ENCODE measurements at places on chromosomes 1 and 21.

GRCh38 chr1:1033731-1034438 lies 14.0 kb downstream of the AGRN start:
- DNase-seq = no peak

DNA sequence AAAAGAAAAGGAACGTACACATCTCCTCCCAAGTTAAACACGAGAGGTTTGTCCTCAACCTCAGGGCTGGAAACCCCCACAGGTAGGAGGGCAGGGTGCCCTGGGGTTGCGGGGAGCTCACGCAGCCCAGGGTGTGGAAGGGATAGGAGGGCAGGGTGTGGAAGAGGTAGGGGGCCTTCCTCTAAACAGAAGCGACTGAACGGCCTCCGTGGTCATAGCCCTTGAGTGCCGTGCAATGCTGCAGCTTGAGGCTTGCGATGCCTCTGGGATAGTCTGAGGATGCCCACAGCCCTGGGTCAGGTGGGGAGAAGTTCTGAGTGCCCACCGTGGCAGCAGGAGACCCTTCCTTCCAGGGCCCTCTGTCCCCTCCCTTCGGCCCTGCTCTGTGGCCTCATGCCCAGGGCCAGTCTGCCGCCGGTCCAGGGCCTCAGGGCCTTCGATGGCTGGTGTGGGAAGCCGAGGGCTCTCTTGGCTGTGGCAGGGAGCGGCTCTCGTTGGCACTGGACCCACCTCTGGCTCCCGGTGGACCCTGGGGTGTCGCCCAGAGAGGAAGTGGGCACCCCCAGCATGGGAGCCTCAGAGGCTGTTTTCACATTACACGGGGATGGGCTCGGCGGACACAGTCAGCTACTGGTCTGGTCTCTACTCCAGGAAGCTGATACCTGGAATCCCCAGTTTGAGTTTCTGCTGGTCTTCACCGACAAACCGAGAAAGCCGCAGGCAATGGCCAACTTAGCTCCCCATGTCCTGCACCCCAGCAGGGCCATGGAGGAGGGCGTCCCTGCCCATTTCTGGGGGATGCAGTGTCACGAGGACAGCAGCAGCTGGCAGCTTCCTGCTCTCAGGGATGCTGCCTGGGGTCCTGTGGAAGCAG lies 6.4 kb upstream of the CDK11B start:
- DNase-seq = no peak

DNA sequence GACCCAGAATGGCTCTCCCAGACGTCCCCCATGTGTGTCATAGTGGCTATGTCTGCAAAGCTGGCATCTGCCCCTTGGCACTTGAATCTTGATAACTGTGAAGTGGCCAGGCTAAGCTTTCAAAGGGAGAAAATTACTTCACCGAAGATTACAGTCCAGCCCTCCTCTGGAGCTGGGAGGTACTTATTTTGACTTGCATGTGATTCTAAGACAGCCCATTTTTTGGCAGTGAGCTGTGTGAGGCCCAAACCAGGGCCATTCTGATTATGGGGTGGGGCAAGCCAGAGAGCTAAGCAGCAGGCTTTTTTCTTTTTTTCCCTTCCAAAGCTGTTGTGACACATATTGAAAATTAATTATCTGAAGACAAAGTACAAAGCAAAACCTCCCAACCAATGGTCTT lies 42.1 kb upstream of the C8B start:
- no peak for DNase-seq

DNA sequence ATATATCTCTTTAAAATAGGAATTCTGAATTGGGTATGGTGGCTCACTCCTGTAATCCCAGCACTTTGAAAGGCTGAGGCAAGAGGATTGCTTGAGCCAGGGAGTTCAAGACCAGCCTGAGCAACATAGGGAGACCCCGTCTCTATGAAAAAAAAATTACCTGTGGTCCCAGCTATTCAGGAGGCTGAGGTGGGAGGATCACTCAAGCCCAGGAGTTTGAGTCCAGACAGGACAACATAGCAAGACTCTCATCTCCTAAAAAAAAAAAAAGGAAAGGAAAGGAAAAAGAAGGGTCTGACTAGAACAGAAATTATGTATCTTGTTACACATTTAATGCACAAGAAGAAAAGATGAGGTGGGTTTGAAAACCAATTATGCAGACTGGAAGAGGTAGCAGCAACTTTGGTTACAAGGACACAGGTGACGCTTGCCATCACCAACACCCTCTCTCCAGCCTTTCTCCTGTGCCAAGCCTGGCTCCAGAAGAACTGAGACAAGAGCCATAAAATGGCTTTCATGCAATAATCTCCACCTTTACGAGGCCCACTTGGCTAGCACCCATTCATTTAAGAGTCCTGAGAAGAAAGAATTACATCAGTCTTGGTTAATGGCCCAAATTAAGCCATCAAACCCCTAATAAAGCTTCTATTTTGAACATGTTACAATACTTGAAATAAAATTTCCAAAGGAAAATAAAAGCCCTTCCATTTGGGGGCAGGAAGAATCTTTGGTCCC lies 4.8 kb upstream of the SELENBP1 start:
- DNase-seq = no peak

GRCh38 chr1:30977105-30977504 lies 68.5 kb upstream of the SDC3 start:
- no peak for DNase-seq

DNA sequence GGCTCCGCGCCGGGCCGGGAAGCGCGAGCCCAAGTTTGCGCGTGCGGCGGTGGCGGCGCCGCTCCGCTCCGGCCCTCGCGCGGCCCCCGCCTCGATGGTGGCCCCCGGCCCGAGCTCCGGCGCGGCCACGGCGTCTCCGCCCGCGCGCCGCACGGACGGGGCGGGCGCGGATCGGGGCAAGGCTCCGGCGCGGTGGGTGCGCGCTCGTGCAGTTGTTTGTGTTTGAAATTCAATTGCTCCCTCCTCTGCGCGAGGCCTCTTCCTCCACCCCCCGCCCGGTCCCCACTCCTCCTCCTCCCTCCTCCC lies at the start of gene HDGF:
Gene HDGF (minus strand): TSS at position 225 of the 306 bp plus-strand sequence. CDS start 246 bp downstream, outside the sequence.
- no peak for DNase-seq

DNA sequence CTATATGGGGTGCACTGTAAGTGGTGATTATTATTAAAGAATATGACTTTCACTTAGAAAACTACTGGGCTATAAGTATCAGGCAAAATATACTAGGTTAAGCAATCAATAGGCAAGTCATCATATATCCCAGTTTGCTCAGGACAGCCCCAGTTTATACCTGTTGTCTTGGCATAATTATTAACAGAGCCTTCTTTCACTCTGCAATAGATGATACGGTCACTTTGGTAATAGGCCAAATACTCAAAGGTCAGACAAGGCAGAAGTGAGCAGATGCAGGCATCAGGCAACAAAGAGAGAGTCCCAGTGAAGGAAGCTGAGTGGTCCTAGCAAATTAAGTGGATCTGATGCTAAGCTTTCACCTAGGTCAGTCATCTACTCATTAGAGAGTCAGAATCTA lies 599.9 kb downstream of the LMO4 start:
- no peak for DNase-seq

- no peak for DNase-seq
Measured at GRCh38 chr1:222288053-222288452, 259.9 kb downstream of the HHIPL2 start.

GRCh38 chr1:162689745-162690671 lies 57.7 kb downstream of the DDR2 start:
- no peak for DNase-seq

DNA sequence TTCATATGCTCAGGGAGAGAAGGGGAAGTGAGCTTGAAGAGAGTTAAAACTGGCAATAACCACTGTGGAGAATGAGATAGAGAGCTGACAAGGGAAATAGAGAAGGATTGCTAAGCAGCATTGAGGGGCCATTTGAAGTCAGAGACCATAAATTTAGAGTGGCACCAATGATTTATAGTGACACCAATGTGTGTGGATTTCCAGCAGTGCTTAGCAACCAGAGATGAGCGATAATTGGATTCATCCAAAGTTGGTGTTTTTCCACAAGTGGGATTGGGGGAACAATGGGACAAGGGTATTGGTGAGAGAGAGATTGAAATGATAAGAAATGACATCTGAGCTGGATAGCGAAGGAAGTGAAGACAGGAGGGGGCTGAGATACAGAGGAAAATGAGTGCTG lies 114.1 kb downstream of the C1orf94 start:
- DNase-seq = no peak

- no peak for DNase-seq
Measured at GRCh38 chr1:103783944-103784377, 34.3 kb downstream of the AMY1C start.

DNA sequence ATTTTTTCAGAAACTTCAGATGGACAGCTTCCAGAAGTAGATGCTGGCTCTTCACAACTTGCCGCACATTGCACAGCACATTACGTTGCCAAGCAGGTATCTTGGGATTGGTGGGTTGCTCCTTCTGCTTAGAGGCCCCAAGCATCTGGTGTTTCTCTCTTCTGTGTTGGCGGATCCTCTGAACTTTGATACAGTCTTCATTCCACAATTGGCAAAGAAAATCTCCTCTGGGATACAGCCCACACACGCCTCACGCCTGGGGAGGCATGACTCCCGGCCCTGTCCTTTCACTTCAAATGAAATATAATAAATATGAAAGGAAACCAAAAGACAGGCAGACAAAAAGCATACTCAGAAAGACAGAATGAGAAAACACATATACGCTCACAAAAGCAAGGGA lies 72.3 kb upstream of the PPP2R5A start:
- DNase-seq = no peak

DNA sequence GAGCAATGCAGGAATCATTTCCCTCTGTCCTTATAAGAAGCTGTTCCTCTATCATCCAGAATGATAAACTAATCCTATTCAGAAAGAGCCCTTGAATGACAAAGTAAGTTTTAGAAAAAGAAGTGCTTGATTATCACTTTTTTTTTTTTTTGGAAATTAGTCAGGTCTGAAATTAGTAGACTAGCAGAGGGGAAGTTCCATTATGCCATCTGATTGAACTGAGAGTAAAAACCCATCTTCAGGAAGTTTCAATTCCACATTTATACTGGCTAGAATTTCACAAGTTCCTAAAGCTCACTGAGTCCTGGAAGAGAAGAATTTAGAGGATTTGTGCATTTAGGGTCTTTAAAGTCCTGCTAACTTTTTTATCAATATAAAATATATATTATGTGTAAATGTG lies 128.8 kb upstream of the COA6 start:
- no peak for DNase-seq

DNA sequence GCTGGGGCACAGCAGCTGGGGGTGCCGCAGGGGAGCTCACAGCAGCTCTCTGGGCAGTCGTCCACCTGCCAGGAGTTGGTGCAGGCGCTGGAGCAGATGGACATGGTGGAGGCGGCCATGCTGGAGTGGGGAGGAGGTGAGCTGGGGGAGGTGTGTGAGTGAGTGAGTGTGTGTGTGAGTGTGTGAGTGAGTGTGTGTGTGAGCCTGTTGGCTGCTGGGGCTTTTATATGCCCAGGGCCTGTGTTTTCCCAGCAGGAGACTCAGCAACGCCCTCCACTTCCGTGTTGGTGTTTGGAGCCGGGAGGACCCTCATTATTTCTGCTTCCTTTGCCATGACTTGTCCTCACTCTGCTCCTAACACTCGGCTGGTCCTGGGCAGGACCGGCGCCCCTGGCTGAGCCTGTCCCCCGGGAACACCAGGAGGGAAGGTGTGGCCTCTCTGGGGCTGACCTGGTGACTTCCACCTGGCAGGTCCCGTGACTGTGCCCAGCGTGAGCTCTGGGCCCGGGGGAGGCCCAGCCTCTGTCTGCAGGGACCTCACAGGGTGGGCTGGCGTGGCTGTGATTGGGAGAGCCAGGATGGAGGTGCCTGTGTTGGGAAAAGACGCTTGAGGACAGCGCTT lies at the start of gene KRTAP10-2:
Gene KRTAP10-2 (minus strand): TSS at position 166 of the 622 bp plus-strand sequence. CDS start 47 bp downstream, at position 119.
- no peak for DNase-seq

- no peak for DNase-seq
Measured at GRCh38 chr1:41917835-41918449, 780 bp downstream of the HIVEP3 start.

DNA sequence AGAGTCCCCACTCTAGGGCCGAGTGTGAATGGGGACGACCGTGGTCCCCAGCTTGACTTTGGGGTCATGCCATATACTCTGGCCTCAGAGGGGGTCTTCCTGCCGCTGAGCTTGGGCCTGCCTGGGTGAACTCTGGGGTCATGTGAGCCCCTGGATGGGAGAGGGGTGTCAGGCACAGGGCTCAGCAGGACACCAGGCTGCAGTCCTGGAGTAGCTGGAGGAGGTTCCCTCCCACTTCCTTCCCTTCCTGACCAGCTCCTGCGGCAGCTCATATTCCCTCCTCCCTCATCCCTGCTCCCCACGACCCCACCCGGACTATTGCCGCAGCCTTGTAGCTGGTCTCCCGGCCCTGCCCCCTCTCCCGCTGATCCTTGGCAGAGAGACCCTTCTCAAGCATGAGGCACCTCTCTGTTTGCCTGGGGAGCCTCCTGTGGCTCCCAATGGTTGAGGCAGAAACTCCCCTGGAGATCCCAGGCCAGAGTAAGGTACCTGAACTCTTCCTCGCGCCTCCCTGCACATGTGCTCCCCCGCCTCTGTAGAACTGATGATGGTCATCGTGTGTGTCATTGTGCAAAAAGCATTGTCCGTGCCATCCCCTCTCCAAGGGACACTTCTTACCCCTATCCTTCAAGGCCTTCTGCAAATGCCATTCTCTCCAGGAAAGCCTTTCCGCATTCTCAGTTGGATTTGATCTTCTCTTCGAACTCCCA lies 1.8 kb downstream of the TNFRSF1B start:
- no peak for DNase-seq

- no peak for DNase-seq
Measured at GRCh38 chr1:170604065-170604464, 59.9 kb upstream of the PRRX1 start.

DNA sequence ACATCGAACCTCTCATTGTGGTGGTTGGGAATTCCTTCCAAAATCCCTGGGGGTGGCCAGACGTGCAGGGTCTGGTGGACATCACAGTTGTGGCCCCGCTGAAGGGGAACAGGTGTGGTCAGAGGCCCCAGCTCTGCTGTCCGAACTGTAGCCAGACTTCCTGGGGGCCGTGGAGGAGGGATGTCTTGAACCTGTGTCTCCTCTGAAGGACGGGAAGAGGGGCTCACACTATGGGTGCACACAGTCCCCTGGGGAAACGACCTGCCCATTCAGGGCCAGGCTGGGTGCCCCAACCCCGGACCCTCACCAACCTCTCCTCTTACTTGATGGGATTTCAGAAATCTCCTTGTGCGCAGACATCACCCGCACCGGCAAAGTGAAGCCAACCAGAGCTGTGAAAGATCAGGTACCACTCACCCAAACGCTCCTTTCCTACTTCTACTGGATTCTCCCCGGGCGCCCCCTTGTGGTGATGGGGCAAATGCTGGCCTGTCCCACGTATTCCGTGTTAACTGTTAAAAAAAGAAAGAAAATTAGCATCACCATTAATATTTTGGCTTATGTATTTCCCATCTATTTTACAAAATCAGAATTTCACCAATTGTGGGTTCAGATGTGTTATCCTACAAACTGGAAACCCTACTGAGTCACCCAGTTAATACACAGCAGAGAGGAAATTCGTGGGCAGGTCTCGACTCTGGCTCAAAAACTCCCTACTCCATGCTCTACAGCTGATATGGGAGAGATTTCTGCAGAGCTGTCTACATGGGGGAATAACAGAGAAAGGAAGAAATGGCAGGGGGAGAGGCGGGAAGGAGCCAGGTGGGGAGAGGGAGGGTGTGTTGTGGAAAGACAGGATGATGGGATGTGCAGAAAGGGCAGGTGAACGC lies 28.1 kb downstream of the PADI4 start:
- DNase-seq = no peak

GRCh38 chr21:37535672-37536071 lies 169.1 kb downstream of the DYRK1A start:
- DNase-seq = no peak

GRCh38 chr1:93171549-93172034 lies 8.6 kb downstream of the TMED5 start:
- DNase-seq = no peak

All from stimulated activated CD4-positive, alpha-beta T cell treated with anti-CD3 and anti-CD28 coated beads, Interleukin-1b, Interleukin-23, amount 100 ng/mL, for 1 hour (primary cell).